Naive B cell (primary cell): ENCODE measurements at places on chromosomes 5 and 9.

DNA sequence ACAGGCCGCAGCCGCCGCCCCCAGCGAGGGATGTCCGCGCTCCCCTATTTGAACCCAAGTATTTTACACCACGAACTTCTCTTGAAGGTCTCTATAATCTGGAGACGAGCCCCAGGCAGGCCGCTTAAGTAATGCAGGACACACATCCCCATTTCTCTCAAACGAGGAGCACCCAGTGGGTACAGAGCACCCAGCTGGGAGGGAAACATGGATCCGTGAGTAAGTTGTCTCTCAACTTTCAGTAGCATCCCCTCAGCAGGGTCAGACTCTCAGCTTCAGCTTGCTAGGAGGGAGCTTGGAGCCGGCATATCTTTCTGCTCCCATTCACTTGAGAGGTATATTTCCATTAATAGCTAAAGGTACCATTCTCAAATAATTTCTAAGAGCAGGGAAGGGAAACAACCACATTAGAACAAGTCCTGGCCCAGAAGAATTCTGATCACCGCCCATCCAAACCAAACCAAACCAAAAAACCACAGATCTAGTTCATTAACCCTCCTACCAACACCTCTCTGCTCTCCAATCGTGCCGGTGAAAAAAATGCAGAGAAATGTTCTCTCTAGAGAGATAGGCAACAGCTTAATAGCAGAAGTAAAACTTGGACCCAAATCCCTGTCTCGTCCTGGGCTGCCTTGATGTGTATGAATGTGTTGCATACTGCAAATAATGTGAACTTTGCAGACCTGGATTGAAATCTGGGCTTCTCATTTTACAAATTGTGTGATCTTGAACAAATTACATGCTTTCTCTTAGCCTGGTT, 910 bp downstream of the TDRD7 start:
- DNase-seq: peak; percentile 39
- peak overlapping the region; percentile 81 for H3K4me3 ChIP-seq
- H3K4me1 ChIP-seq: peaks cover 35% of the 10 kb centered on the region
- H3K27ac ChIP-seq: peak overlapping the region; percentile 58
- peaks cover 12% of the 10 kb centered on the region for H3K27me3 ChIP-seq
- no peaks in the 10 kb centered on the region for H3K36me3 ChIP-seq

GRCh38 chr9:120655005-120655622, 59.2 kb downstream of the MEGF9 start:
- no peak overlapping the region for H3K27ac ChIP-seq
- no peaks in the 10 kb centered on the region for H3K36me3 ChIP-seq
- H3K4me3 ChIP-seq: no peak overlapping the region
- DNase-seq: no peak
- H3K27me3 ChIP-seq: no peaks in the 10 kb centered on the region

DNA sequence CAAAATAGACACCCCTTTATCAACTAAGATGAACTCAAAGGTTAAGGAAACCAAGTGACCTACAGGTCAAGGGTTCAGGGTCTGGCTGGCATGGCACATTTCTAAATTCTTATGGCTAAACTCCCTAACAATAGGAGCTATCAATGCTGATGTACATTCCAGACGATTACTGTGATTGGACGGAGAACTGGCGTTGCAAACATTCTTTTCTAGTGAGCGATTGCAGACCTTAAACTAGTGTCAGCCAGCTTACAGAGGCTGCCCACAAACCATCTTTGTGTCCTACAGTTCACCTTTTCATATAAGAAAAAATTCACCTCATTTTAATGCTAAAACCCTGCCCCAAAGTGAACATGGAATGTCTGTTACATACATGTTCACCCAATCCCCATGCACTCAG, 382.9 kb downstream of the MAT2B start:
- H3K4me3 ChIP-seq: no peak overlapping the region
- no peaks in the 10 kb centered on the region for H3K27me3 ChIP-seq

- H3K4me1 ChIP-seq: peaks cover 30% of the 10 kb centered on the region
- H3K27ac ChIP-seq: peak overlapping the region; percentile 6
- H3K4me3 ChIP-seq: no peak overlapping the region
- no peak for DNase-seq
- no peaks in the 10 kb centered on the region for H3K27me3 ChIP-seq
Measured at GRCh38 chr5:81590498-81591384, 160.2 kb downstream of the SSBP2 start.

- no peak overlapping the region for H3K27ac ChIP-seq
- no peaks in the 10 kb centered on the region for H3K27me3 ChIP-seq
- DNase-seq: no peak
- no peak overlapping the region for H3K4me3 ChIP-seq
- peaks cover 25% of the 10 kb centered on the region for H3K4me1 ChIP-seq
Measured at GRCh38 chr9:34334337-34334824, 5.0 kb downstream of the NUDT2 start.

DNA sequence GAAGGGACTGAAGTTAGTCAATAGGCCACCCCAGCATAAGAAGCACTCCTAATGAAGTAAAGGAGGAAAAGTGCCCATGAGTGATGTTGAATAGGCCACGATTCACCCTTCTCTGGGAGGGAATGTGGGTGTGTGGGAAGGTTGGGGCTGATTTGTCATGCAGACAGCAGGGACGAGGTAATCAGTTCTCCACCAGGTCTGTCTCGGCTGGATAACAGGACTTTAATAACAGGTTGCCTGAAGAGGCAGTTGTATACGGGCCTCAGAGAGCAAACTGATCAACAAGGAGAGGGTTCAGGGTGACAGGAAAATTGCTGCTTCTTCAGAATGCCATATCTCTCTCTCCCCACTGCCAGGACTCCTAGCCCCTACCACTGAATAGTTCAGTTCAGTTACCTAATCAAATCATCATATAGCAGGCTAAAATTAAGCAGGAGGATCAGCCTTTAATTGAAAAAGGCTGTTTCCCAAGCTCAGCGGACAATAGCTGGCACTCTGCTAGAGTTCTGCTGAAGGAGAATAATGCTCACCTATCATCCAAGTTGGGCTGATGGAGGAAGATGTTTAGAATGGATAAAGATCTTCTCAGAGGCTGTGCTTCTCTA, 43.6 kb upstream of the SMIM32 start:
- H3K4me3 ChIP-seq: no peak overlapping the region
- no peak for DNase-seq
- H3K27me3 ChIP-seq: peaks cover 11% of the 10 kb centered on the region
- no peak overlapping the region for H3K27ac ChIP-seq
- H3K4me1 ChIP-seq: no peaks in the 10 kb centered on the region

DNA sequence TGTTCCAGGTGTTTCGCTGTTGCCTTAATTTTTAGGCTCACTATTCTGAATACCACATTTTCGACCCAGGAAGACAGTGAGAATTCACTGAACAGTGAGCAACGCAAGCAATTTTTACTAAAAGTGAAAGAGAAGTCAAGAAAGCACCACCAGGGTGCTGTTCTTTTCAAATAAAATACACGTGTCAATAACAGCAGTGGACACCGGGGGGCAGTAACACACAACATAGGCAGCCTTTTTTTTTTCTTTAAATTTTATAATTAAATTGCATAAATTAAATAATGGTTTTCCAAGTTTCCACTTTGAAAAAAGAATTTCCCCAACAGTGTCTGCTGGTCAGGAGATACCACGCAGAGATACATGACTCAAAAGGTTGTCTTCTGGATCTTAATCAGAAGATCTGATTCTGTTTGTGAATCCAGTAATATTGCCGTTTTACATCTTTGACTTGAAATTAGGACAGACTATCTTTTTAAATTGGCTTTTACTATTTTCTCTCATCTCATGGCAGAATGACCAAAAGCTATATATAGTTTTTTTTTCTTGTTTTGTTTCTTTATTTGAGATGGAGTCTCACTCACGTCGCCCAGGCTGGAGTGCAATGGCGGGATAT, 47.1 kb upstream of the SH3GL2 start:
- no peaks in the 10 kb centered on the region for H3K27me3 ChIP-seq
- no peak for DNase-seq
- no peak overlapping the region for H3K27ac ChIP-seq
- no peaks in the 10 kb centered on the region for H3K4me1 ChIP-seq

DNA sequence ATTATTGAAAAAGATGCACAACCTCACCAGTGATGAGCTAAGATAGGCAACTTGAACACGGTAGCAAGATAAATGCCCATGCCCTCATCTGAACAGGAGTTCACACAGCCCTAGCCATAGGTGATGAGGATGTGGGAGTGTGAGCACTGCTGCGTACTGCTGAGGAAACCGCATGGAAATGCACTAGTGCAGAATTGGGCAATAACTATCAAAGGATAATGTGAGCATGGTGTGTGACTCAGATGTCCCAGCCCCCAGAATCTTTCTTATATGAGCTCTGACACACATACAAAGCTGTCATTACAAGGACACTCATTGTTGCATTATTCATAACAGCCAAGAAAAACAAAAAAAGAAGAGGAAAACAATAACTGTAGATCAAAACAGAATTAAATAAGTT, 521.2 kb downstream of the IRX1 start:
- H3K36me3 ChIP-seq: no peaks in the 10 kb centered on the region
- H3K4me3 ChIP-seq: no peak overlapping the region
- H3K4me1 ChIP-seq: no peaks in the 10 kb centered on the region
- no peak overlapping the region for H3K27ac ChIP-seq
- no peaks in the 10 kb centered on the region for H3K27me3 ChIP-seq

DNA sequence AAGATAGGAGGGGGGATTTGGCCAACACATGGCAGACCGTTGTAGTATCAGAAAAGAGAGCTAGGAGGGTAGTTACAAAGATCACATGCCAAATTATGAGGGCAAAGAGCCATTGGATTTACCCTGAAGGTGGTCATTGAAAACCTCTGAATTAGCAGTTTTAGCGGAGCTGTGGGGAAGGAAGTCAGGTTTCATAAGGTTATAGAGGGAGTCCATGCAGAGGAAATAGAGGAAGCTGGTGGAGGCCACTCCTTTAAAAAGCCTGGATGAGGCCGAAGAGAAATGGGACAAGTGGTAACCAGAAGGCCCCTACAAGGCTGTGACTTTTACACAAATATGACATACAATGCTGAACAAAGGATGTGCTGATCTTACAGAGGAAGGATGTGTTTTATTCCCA, 13.2 kb downstream of the DOCK8 start:
- no peak overlapping the region for H3K4me3 ChIP-seq
- no peak for DNase-seq
- peak overlapping the region; percentile 48 for H3K27ac ChIP-seq
- peaks cover 12% of the 10 kb centered on the region for H3K36me3 ChIP-seq
- no peaks in the 10 kb centered on the region for H3K27me3 ChIP-seq

- H3K27me3 ChIP-seq: no peaks in the 10 kb centered on the region
- H3K4me3 ChIP-seq: no peak overlapping the region
- no peak overlapping the region for H3K27ac ChIP-seq
- DNase-seq: no peak
Measured at GRCh38 chr5:163276466-163276865, 160.9 kb upstream of the CCNG1 start.

GRCh38 chr5:57432876-57433275, 49.7 kb downstream of the ACTBL2 start:
- no peak for DNase-seq
- H3K27me3 ChIP-seq: no peaks in the 10 kb centered on the region
- H3K36me3 ChIP-seq: no peaks in the 10 kb centered on the region
- H3K4me3 ChIP-seq: no peak overlapping the region
- H3K27ac ChIP-seq: no peak overlapping the region

- H3K4me1 ChIP-seq: no peaks in the 10 kb centered on the region
- H3K27ac ChIP-seq: no peak overlapping the region
- peaks cover 34% of the 10 kb centered on the region for H3K27me3 ChIP-seq
- no peaks in the 10 kb centered on the region for H3K36me3 ChIP-seq
Measured at GRCh38 chr5:149181732-149182131, 40.4 kb downstream of the ABLIM3 start.

- H3K36me3 ChIP-seq: no peaks in the 10 kb centered on the region
- no peak for DNase-seq
Measured at GRCh38 chr9:24801344-24801743, 255.6 kb upstream of the IZUMO3 start.
